NCI-H1436 treated with DMSO at 0.1 percent for 48 hours (cell line): ENCODE measurements at places on chromosomes 5 and 9.

GRCh38 chr5:75335486-75335885, 1.5 kb upstream of the HMGCR start:
- no peak for DNase-seq

DNA sequence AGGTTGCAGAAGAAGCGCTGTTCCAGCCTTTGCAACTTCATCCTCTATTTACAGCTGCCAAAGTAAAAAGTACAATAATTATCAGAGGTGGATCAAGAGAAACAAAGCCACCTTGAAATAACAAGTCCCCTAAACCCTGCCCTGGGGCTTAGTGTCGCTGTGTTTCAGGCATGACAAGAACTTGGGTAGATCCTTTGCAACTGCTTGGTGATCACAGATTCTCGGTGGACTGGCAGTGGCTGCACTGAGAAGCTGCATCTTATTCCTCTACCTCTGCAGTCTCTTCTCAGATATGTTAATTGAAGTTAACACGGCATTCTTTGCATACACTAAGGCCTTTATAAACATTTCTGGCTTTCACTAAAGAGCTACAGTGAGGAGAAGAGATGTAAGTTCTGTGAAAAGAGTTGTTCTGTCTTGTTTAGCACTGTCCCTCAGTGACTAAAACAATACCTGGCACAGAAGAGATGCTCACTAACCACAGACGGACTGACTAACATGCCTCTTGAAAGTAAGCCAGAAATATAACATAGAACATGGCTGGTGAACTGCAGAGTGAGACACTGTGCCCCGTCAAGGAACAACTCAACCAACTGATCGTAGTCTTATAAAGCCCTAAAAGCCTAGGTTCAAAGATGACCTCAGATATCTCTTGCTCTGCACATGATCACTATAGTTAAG, 144.2 kb downstream of the MLLT3 start:
- DNase-seq: no peak

GRCh38 chr5:159209438-159210209, at the start of gene RNF145:
Gene RNF145 (minus strand): TSS chr5:159209553. CDS start chr5:159203617, 5,936 bp downstream.
- no peak for DNase-seq

- no peak for DNase-seq
Measured at GRCh38 chr5:2800035-2800434, 48.6 kb upstream of the IRX2 start.

GRCh38 chr9:95938724-95939123, 63.2 kb downstream of the ERCC6L2 start:
- DNase-seq: no peak

DNA sequence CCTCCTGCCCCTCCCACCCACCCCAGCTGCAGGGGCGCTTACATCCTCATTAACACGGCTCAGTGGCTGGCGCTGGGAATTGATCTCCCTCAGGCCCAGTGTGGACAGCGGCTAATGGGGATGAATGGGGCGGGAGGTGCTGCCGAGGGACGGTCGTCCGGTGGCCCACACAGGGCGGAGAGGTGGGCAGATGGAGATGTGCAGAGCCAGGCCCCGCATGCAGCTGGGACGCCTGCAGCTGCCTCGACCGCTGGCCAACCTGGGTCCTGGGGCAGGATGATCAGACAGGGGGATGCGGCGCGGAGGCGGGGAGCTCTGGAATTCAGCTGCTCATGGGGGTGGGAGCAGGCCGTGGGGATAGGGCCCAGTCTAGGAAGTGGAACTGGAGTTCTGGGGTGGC, 17.6 kb downstream of the TSPAN17 start:
- no peak for DNase-seq

DNA sequence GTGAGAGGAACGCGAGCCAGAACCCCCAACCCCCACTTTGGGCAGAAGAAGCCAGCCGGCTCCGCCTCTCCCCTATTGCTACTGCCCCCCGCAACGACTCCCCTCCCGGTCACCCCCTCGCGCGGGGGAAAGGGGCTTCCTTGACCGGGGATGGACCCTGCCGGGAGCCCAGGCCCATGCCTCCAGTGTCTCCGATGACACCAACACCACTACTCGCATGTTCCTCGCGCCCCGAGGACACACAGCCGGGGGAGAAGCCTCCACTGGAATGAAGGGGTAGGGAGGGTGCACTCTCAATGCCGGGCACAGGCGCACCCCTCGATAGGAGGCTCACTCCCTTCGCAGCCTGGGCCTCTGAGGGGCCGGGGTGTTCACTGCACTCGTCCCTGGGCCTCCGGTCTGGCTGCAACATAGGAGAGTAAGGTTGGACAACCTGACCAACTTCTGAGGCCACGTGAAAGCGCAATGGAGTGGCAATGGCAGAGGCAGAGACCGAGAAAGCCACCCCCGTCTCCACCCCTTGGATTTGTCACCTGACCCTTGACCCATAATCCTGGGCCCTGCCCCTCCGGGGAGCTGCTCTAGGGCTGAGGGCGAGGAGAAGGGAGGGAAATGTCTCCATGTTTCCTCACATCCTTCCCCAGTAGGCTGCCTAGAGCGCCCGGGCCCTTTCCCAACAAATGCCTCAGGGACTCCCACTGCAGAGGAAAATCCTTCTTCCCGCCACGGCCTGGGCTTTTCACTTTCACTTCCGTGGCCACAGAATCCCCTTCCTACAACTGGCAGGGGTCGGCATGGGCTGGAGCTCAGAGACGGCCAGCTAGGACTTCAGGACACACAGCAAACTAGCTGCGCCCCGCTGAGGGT, 1.1 kb upstream of the CNTFR start:
- DNase-seq: no peak

- no peak for DNase-seq
Measured at GRCh38 chr5:41508696-41509398, 1.6 kb downstream of the PLCXD3 start.

DNA sequence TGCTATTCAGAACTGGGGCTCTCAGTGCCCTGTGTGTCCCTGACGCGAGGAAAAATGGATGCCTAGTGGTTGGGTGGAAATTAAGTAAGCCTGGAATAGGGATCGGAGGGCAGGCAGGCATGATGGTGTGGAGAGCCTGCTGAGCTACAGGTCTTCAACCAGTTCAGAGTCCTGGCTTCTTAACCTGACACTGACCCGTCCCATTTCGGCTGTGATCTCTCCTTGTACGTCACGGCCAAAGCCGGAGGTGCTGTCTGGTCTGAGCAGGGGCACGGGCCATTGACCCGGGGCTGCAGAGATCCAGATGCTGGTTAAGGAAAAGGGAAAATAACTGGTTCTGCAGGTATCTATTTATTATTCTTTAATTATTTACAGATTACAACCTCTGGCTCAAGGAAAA, 27.9 kb downstream of the RHOBTB3 start:
- DNase-seq: no peak

DNA sequence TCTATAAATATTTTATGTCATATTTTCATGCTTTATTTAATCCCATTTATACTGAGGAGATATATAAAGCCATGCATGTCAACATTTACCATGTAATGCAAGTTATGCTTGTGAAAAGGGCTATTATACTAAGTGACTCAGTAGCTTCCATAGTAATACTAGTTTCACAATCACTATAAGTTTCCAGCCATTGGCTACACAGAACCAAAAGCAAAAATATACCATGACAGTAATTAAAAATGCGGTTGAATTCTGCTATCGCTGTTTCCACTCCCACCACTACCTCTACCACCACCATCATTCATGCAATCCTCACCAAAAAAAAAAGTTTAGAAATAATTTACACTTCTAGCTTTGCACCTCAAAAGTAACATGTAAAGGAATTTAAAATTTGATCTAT, 60.2 kb downstream of the MLLT3 start:
- DNase-seq: no peak

DNA sequence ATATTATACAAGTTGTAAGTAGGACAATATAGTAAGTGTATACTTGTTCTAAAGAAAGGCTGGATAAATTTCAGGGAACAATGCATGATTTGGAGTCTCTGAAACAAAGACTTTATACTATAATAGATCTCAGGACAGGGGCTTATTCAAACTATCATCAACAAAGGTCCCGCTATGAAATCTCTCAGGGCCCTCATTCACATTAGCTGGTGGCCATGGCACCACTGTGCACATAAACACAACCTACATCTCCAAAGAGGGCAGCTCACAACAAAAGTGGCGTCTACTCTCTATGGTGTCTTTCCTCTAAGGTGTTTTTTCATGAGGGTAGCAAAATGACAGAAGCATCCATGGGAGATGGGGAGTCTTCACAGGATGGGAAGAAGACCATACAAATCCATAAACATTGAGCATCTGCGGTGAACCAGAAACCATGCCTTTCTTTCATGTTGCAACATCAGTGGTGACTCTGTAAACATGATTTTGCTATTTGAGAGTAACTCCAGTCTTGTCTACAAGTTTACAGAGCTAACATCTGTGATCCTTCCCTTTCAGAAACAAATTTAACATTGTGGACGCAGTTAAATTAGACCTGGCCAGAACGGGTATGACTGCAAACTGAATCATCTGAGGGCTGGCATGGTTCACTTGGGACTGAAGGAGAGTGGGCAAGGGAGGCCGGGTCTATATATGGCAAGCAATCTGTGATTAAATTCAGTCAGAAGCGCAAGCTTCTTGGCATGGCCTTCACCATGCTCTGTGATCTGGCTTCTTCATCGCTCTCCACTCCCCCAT, 5.5 kb downstream of the TTLL11 start:
- DNase-seq: no peak
